ENCODE measurements at places on chromosomes 7 and 10.

GRCh38 chr7:2511769-2512168 is 7.8 kb upstream of the LFNG start:
- DNase-seq, result no peak

DNA sequence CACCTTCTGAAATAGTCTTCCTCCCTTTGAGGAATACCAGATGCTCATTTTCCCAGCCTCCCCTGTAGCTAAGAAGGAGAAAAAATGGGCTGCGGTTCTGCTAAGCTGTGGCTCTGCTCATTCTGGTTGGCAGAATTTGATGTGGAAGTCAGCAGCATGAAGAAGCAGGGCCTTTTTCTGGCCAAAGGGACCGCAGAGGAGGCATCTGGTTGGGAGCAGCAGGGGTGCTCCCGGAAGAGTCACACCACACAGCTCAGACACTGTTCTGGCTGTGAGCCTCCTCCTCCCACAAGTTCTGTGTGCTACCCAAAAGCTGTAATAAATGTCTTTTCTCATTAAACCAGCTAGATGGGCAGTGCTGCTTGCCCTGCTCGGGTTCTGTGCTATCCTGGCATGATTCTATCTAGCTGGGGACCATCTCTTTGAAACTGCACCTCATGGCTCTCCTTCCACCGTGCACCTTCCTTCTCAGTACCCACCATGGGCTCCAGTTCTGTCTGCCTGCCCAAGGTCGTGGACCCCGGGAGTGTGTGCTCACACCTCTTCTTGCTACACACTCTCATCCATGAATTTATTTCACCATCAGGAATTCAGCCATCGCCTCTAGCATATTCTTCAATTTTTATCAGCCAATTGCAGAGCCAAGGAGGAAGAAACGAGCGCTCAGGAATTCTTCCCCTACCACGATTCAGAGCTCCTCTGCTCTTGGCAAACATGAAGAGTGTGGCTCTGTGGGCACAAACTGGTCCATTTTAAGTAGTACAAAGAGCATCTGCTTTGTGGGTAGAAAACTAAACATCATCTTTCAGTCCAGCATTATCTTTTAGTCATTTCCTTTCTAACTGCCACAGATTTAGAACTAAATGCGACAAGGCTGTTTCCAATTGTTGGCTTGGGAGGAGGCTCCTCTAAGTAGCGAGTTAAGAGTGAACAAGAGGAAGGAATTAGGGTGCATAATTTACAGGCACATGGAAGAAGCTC is 76.9 kb downstream of the FAM171A1 start:
- DNase-seq, result no peak

- no peak for DNase-seq
Observed at GRCh38 chr10:116826803-116827202, 22.5 kb upstream of the ENO4 start.

DNA sequence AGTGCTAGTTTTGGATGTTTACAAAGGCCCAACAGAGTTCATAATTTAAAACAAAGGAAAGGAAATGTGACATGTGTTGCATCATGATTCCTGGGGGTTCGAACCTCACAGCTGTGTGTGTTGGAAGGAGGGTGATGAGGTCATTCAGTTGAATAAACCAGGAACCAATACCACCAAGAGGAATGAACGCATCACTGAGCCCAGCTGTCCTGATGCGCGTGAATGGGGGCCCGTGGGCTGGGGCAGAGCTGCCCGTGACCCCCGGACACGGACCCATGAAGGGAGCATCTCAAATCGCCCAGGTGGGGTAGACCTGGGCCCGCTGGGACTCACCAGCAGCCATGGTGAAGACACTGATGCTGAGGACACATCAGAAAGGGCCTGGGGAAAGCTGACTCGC is 33.0 kb downstream of the BRI3 start:
- DNase-seq, result peak; percentile 53

GRCh38 chr7:116698396-116698795 is 26.4 kb downstream of the MET start:
- no peak for DNase-seq
